ENCODE measurements at places on chromosomes 12 and 14.

GRCh38 chr12:67916266-67916970 is 72.8 kb upstream of the IFNG-AS1 start:
- no peak for DNase-seq

- peak; percentile 46 for DNase-seq
Measured at GRCh38 chr14:68937471-68938270, 41.4 kb downstream of the ACTN1 start.

GRCh38 chr12:85036234-85036707 is at the start of the genes LRRIQ1 and TSPAN19:
Gene LRRIQ1 (plus strand): TSS chr12:85036351. CDS start chr12:85038177, 1,826 bp downstream.
Gene TSPAN19 (minus strand): TSS chr12:85036277. CDS start chr12:85029946, 6,331 bp downstream.
- DNase-seq: peak; percentile 36

DNA sequence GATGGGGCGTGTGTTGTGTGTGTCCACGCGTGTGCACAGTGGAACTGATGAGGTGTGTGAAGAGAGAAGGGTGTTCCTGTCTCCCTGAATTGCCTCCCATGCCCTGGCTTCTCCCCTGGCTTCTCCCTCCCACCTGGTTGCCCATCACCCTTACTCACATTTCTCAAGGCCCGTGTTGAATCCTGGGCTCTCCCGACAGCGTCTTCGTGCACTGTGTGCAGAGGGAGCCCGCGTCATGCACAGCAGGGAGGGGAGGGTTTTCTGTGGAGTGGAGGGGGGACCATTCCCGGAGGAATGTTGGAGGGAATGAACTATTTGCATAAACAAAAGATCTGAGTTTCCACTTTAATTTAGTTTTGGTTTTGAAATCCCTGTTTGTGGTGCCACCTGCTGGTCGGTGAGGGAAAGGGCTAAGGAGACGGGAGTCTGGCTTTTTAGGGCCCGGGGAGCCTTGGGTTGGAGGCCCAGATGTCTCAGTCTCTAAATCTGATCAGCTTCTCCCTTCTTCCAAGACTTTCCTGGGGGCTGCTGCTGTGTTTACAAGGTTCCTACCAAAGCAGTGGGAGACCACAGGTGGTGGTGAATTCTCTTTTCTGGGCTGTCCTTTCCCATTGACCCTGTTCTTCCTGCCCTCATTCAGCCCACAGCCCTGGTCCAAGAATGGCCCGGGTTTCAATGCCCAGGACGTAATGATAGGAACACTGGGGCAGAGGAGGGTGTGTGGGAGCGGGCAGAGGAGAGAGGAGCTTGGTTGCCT is at the start of gene C1R:
TSS of gene C1R (minus strand) at position 217 of the 757 bp plus-strand sequence. CDS start at position 160, 57 bp downstream.
- peak; percentile 82 for DNase-seq

DNA sequence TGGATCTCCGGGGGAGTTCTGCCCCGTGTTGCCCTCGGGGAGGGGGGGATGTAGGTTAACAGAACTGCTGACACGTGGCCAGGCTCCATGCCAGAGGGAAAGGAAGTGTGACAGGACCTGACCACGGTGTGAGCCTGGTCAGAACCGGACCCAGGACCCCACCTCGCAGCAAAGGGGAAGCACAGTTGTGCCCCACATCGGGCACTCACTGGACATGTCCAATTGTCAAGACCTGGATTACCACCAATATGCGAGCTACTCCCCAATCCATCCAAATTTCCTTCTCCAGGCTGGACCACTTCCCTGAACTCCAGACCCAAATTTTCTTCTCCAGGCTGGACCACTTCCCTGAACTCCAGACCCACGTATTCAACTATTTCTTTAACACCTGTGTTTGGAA is 78.8 kb upstream of the PIWIL1 start:
- DNase-seq: no peak

- no peak for DNase-seq
Measured at GRCh38 chr12:4762773-4763172, 42.6 kb downstream of the GALNT8 start.

- DNase-seq: peak; percentile 55
Measured at GRCh38 chr12:53299101-53299453, 418 bp upstream of the MYG1 start.

DNA sequence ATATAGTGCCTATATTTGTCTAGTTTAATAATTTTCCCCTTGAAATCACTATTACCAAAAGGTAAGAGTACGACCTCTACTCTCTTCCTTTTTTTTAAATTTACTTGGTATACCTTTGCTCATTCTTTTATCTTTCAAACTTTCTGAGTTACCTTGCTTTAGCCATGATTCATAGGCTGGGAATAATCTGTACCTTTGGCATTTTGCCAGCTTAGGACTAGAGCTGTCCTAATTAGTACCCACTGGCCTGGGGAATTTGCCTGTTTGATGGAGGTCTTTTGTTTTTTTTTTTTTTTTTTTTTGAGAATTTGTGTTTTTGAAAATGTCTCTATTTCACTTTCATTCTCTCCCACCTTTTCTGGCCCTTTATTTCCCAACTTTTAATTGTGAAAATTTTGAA is 8.7 kb upstream of the SLC4A8 start:
- DNase-seq: no peak

- DNase-seq: no peak
Measured at GRCh38 chr14:67173719-67174118, 15.5 kb upstream of the GARIN2 start.

- DNase-seq: no peak
Measured at GRCh38 chr14:68820999-68821683, 28.3 kb upstream of the ZFP36L1 start.

DNA sequence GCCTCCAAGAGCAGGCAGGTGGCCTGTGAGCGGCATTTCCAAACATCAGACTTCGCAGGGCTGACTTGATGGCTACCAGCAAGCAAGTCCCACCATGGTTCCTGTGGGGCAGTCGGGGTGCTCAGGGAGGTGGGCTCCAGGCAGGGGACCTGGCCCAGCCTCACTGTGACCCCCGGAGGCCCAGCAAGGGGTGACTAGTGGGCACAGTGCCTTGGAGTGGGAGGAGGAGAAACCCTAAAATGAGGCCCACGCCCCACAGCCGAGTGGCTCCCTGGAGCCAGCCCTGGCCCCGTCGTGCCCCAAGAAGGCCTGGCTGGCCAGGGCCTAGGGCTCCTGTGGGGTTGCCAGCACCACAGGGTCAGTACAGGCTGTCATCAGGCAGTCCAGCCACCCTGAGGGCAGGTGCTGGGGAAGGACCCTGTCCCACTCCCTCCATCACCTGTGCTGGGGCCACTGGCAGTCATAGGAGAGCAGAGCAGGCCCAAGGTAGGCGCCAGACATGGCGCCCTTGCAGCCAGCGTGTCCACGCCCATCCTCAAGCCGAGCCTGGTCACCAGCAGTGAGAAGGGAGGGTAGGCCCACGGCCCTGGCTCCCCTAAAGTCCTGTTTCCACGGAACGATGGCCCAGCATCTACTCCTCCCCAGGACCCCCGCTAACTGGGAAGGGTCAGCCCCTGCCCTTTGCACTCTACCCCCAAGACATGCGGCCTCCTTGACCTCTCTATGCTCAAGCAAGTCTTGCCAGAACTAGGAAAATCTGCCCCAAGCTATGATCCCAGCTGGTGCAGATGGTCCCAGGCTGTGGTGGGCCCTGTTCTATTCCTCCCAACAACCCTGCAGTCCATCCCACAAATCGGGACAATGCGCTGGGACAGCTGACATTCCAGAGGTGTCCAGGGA is 144.2 kb upstream of the C14orf180 start:
- no peak for DNase-seq
